ENCODE measurements at places on chromosomes 3 and 15.

DNA sequence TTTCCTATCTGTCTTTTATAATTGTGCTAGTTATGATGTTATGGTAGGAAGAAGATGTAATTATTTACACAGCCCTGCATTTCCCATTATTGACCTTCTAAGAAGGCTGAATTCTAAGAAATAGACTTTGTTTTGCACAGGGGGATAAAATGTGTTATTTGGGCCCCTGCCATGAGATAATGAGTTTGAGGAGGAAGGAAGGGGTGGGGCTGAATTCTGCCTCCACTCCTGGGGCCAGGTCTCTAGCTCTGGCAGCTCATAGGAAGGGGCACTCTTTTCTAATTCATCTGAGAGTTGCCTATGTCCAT lies 69.2 kb upstream of the GOLGA8B start:
- no peak for DNase-seq

GRCh38 chr15:68629519-68630210 lies 50.9 kb downstream of the CORO2B start:
- DNase-seq: no peak

- no peak for DNase-seq
Measured at GRCh38 chr3:27353221-27353620, 16.0 kb downstream of the NEK10 start.

- DNase-seq: no peak
Measured at GRCh38 chr15:63792584-63792983, 41.2 kb downstream of the HERC1 start.

Data from activated T-cell treated with anti-CD3 and anti-CD28 coated beads for 48 hours (primary cell).